ENCODE measurements at places on chromosomes 6 and 20.

GRCh38 chr6:39758905-39759605 lies 33.1 kb upstream of the DAAM2 start:
- no peak for DNase-seq

DNA sequence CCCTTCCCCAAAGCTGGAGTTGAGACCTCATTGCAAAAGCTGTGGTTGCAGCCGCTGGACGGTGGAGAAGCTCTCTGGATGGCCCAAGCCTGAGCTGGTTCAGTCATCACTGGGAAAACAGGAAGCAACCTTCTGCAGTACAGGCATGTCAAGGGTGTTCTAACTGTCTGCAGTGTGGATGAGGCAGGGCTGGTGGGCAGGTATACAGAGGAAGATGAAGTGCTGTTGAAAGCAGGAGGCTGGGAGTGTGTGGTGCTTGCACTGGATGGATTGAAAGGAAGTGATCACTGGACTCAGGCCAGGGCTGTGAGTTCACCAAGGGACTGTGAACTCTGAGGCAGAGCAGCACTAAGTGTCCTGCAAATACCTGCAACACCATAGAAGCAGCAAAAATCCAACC lies 89.0 kb upstream of the NOX3 start:
- DNase-seq = no peak

DNA sequence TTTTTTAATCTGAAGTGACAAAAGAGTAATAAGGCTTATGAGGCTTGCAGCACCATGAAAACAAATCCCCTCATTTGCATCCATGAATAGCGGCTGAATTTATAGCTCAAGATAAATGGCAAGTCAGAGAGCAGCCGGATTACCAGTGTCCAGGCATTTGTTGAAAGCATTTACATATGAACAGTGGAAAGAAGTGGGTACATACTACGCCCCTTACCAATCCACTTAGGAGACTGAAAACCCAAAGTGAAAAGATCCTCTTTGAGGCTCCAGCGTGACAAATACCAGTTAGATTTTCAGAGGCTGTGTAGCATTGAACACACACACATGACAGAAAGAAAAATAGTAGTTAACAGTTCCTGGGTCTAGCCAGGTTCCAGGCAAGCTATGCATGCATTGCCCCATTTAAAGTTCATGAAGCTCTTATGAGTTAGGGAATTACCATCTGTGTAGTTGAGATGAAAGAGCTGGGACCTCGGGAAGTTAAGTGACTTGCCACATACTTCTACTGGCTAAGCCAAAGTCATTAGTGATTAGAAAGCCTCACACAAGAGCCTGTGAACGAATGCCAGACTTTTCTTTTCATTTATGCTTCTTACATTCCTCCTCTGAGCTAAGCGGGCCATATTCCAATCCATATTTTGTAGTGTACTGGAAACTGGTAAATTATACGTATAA lies 28.3 kb upstream of the NHSL1 start:
- no peak for DNase-seq

DNA sequence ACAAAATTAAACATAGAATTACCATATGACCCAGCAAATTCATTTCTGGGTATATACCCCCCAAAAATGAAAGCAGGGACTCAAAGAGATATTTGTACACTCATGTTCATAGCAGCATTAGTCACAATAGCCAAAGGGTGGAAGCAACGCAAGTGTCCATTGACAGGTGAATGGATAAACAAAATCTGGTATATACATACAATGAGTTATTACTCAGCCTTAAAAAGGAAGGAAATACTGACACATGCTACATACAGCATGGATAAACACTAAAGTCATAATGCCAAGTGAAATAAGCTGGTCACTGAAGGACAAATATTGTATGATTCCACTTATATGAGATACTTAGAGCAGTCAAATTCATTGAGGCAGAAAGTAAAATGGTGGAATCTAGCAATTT lies 5.3 kb upstream of the STX11 start:
- no peak for DNase-seq

DNA sequence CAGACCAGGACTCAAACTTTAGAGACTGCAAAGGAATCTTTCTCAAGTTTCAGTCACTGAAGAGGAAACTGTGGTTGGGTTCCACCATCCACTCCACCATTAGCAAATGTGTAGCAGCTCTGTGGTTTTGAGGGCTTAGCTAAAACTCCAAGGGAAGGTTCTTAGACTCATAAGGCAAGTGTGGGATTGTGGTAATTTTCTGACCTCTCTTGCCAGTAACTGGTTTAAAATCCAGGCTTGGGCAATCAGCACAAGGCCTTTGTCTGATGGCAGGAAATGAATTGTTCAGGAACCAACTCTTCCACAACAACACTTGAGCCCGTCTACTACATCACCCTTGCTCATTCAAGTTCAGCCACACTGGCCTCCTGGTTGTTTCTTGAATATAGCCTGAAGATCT lies 68.6 kb upstream of the FBXL4 start:
- no peak for DNase-seq

GRCh38 chr6:95186710-95187109 lies 390.6 kb upstream of the MANEA start:
- no peak for DNase-seq

- DNase-seq = peak; percentile 81
Observed at GRCh38 chr6:26312501-26313397, 52.2 kb upstream of the BTN3A2 start.

GRCh38 chr6:19444041-19444440 lies 393.1 kb upstream of the ID4 start:
- DNase-seq = no peak

DNA sequence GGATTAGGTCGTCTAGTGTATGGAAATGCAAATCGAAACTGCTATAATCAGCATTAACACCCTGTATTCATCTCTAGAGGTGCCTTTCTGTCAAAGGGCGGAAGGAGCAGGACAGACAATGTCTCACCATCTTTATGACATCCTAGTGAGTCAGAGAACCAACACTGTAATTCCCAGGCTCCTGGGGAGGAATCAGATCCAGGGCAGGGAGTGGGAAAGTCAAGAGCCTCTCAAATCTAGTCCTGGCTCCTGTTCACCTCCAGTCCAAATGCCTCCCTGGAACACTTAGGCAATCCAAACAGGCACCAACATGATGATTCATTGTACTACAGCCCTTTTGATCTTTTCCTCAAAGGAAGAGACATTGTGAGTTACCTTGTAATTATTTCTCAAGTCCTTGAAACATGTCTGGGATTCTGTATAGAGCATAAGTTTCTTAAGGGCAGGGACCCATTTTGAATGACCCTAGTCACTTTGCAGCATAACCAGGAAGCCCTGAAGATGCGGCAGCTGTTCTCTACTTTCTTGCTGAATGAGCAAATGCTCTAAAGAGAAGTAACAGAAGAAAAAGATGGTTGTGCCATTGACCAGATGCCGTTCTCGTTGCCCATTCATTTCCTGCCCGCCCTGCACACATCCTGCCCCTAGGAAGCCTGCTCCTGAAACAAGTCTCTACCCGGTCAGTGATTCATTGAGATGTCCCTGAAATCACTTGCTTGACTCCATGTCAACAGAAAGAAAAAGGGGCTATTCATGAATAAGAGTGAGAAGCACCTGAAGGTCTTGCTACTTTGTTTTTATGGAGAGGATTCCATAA lies 112.8 kb upstream of the JARID2 start:
- no peak for DNase-seq

GRCh38 chr6:43699564-43700186 lies 12.1 kb upstream of the MRPS18A start:
- no peak for DNase-seq

DNA sequence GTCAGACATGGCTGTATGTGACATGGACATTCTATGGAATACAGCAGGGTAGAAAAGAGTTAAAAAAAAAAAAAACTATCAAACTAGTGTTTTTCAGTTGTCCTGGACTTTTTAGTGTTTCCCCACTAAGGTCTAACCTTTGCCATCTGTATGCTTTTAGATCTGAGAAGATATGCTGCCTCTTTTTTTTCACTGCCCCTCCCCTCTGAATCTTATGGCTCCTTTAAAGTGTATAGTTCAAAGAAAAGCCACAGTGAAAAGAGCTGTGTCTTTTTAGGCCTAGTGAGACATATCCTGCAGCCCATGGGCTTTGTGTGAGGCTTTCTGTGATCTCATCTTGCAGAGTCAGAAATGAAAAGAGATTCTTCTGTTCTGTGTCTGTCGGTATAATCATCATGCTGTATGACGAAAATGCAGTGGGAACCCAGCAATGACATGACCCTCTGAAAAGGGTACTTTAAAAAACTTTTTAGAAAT lies 29.3 kb downstream of the ADGRG6 start:
- DNase-seq = peak; percentile 46

- DNase-seq = no peak
Observed at GRCh38 chr20:24877652-24878051, 71.4 kb upstream of the CST7 start.

DNA sequence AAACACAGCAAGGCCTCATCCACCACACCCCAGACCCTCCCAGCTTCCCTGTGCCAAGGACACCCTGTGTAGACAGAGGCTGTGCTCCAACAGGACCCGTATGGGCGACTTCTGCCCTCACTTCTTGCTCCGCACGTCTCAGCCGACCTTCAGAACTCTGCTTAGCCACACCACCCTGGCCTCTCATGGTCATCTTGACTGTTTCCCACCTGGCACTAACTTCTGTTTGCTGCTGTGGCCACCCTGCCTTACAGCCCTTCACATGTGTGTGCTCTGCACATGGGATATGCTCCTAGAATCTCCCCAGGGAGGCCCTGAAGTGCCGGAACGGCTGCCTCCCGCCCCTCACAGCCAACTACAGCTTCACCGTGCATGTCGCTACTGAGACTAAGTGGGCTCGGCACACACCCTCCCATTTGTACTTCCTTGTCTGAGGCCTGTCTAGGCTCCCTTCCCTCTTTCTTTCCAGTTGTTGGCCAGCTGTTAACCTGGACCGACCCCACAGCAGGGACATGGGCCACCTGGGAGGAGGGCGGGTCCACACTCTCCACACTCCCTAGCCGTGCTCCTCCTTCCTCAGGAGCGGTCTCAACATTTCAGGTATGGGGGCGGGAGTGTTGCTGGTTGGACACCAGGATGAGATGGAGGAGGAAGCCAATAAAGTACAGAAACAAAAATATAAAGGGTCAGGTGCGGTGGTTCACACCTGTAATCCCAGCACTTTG lies 69.6 kb downstream of the PYGB start:
- no peak for DNase-seq

DNA sequence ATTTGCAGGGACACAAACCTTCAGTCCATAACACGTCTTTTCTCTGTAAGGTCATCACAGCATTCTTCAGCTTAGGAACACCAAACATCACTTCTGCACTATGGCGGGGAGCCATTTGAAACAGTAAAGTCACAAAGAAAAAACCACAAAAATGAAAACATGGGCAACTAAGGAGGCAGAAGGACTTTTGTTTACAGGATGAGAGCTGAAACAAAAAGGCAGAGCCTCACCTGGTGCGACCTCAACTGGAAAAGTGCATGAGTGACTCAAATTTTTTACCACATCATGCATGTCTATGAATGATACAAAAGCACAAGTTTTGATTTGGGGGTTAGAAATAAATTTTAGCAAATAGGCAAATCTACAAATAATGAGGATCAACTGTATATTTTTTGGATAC lies 68.2 kb upstream of the TNFAIP3 start:
- DNase-seq = peak; percentile 34

DNA sequence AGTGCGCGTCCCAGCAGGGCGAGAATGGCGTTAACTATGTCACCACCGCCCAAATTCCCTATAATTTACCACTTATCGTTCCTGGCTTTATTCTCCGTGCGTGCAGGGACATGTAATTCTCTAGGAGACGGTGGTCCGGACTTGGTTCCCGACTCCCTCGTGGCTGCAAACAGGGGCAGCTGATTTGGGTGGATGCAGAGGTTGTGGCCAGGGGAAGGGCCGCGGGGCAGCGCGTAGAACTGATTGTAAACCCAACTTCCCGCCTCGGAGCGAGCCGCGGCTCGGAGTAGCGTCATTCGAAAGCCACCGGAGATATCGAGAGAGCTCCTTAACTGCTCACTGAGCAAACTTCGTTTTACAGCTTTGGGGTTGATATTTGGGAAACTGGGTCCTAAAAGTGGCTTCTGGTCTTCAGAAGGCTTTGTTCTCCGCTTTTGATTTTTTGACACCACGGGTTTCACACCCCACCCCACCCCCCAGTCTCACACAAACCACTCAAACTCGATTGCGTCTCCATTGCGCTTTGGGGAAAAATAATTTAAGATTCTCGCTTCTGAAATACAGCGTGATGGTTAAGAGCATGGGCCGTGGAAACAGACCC lies 17.5 kb upstream of the ZSCAN9 start:
- peak; percentile 48 for DNase-seq

- DNase-seq = no peak
Observed at GRCh38 chr6:124536842-124537191, 425.4 kb upstream of the RNF217 start.

DNA sequence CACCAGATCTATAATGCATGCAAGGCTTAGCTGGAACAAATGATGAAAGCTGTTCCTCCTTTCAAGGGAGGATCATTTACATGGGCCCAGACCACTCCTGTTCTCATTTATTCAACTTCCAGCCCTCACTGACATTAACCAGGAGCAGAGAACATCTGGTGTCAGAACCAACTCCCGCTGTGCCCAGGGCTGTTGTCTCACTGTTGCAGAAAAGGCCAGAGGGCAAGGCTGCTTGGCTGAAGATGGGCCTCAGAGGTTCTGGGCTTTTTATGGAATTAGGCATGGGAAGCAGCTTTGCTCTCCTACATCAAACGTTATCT lies 164.2 kb downstream of the GMPR start:
- DNase-seq = no peak

- peak; percentile 13 for DNase-seq
Observed at GRCh38 chr20:25051386-25052155, 6.4 kb downstream of the ACSS1 start.

GRCh38 chr6:155275808-155276480 lies 12.1 kb downstream of the CLDN20 start:
- no peak for DNase-seq

DNA sequence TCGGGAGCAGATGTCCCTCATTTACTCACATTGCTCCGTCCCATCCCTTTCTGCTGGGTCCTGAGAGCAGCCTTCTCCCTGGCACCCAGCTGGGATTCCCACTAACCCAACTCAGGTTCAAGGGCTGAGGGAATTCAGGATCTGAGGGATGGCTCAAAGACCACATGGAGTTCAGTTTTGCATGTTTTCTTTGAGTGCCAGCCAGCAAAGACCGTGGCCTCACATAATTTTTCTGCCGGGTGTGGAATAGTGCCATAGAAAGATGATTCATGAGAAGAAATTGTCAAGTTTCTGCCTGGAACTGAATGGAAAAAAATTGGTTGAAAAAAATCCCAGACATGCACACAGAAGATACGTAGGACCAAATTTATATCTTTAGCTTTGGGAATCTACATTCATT lies 168.6 kb downstream of the CD83 start:
- DNase-seq = no peak

- no peak for DNase-seq
Observed at GRCh38 chr6:135202836-135203235, 21.7 kb downstream of the MYB start.

GRCh38 chr6:562052-562676 lies 94.7 kb downstream of the HUS1B start:
- DNase-seq = no peak

GRCh38 chr6:169719117-169719516 lies 5.2 kb downstream of the PHF10 start:
- DNase-seq = no peak

Data from activated naive CD4-positive, alpha-beta T cell treated with anti-CD3 and anti-CD28 coated beads, Interleukin-2, amount 10 ng/mL, durations not matched to agents 7 days and 5 days (primary cell).